Kidney (tissue), 22 donors: ENCODE measurements at places on chromosomes 5 and 9.

GRCh38 chr9:108836781-108837180, 19.0 kb downstream of the ACTL7B start:
- DNase-seq = no peak

DNA sequence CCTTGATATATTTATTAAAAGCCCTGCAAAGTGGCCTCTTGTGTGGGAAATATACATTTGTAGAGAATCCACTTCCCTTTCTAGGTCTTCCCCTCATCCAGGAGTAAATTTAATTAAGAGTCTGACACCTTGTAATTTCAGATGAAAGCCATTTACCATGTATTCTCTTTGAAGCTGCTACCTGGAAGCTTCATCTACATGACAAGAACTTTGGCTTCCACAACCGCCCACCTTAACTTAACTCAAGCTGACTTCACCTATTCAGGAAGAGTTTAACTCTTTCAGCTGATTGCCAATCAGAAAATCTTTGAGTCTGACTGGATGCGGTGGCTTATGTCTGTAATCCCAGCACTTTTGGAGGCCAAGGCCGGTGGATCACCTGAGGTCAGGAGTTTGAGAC, 899.9 kb downstream of the TAF11L14 start:
- DNase-seq = no peak

DNA sequence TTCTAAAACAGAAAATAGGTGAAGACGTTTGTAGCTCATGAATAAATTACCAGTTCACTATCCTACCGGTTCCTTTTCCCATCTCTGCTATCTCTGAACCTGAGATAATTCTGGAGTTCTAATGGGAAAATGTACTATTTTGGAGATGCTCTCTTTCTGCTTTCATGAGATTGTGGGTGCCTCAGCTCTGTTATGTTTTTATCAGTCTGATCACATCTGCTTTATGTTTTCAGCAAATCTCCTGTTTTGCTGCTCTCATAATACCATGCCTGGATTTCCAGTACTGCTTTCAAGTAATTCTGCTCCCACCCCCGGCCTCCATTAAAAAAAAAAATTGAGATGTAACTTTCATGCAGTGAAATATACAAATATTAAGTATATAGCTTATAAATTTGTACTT, 9.1 kb upstream of the SUSD1 start:
- DNase-seq = no peak

DNA sequence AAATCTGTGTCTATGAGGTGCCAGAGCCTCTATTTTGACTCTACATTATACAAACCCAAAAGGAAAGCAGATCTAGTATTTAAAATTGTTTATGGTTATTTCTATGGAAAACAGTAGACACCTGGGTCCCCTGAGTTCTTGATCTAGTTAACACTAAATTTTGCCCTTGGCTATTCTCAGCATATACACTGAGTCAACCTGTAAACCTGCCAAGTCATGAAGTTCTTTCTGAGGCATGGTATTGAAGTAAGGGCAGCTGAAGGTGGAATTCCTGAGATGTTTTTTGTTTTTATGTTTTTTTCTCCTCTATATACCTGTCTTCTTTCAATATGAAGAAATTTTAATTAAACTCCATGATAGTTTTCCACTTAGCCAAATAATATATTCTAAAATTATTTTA, 120.2 kb downstream of the PDE4D start:
- DNase-seq = no peak

DNA sequence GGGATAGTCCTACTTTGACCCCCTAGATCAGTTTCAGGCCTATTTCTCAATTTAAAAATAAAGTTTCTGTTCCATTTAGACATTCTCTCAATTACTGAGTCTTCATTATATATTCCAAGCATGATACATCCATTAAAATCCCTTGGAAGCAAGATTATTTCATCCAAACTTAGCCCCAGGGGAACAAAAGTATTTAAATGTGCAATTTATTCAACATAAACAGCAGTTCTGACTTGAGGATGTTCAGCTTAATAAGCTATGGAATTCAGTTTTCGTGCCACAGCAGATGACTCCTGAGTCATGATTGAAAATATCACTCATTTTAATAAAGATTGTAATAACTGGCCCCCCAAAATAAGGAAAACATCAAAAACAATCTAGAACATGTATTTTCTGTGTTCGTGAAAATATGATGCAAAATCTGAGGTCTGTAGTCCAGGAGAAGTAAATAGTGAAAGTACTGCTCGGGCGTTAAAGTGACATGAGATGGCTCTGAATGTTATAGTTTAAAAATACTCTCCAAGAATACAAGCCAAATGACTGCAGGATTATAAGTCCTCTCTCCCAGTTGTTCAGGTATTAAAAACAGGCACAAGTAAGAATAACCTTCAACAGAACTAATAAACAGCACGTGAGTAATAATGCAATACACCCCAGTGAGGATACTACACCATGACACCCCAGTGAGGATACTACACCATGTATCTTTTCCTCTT, 67.1 kb downstream of the RETREG1 start:
- DNase-seq = no peak

GRCh38 chr9:131747352-131747751, 7.5 kb upstream of the RAPGEF1 start:
- no peak for DNase-seq
